Left hindlimb (tissue), 1 donor: ENCODE measurements at places on chromosomes 1 and 21.

DNA sequence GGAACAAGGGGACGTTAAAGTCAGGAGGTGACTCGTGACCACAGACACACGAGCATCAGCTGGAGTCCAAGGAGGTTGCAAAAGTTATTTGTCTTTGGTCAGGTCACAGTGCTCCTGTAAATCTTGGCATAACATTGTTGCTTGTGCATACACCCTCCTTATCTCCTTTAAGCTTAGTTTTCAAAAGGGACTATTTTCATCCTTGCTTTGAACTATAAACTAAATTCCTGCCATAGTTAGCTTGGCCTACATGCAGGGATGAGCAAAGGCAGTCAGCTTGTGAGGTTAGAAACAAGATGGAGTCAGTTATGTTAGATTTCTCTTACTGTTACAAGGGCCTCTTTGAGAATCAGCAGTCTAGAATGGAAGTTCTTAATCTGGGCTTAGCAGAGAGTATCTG lies 28.0 kb upstream of the FASLG start:
- no peak for DNase-seq

GRCh38 chr1:163970699-163971098 lies 588.3 kb upstream of the PBX1 start:
- no peak for DNase-seq

- DNase-seq, result no peak
These were observed 29.8 kb downstream of the DBT start for GRCh38 chr1:100219883-100220282.

GRCh38 chr21:46675595-46676280 lies 40.3 kb downstream of the PRMT2 start:
- no peak for DNase-seq

- no peak for DNase-seq
These were observed 70.4 kb downstream of the CHRM3 start for GRCh38 chr1:239456788-239457187.

- DNase-seq, result no peak
These were observed 2.0 kb downstream of the S100A6 start for GRCh38 chr1:153533689-153534201.

DNA sequence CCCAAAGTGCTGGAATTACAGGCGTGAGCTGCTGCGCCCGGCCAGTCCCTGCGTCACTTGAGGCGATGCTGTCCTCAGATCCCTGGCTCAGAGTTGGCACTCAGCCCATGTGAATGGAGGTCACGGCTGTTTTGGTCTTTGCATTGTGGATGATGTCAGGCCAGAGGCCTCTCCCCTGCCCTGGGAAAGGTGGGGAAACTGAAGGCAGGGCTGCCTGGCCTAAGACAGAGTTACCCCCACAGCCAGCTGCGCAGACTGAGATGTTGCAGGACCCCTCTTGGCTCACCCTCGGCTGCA lies 821 bp downstream of the MASP2 start:
- DNase-seq, result no peak

GRCh38 chr21:46159390-46159789 lies 4.0 kb upstream of the FTCD start:
- DNase-seq, result peak; percentile 15

DNA sequence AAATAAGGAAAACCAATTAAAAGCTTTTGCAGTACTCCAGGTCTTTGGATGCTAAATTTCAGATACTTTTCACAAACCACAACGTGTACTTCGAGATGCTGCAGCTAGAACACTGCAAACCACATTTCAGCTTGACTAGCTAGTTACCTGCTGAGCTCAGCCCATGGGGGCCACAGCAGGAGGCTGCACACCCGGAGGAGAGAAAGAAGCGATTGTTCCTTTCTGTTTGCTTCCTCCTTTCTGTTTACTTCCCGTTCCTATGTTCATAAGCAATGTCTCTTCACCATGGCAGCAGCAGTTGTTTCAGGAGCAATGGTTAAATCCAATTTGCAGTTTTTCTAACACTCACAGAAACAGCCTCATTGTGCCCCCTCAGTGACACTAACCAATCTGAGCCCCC lies 225.6 kb upstream of the FGGY start:
- no peak for DNase-seq

DNA sequence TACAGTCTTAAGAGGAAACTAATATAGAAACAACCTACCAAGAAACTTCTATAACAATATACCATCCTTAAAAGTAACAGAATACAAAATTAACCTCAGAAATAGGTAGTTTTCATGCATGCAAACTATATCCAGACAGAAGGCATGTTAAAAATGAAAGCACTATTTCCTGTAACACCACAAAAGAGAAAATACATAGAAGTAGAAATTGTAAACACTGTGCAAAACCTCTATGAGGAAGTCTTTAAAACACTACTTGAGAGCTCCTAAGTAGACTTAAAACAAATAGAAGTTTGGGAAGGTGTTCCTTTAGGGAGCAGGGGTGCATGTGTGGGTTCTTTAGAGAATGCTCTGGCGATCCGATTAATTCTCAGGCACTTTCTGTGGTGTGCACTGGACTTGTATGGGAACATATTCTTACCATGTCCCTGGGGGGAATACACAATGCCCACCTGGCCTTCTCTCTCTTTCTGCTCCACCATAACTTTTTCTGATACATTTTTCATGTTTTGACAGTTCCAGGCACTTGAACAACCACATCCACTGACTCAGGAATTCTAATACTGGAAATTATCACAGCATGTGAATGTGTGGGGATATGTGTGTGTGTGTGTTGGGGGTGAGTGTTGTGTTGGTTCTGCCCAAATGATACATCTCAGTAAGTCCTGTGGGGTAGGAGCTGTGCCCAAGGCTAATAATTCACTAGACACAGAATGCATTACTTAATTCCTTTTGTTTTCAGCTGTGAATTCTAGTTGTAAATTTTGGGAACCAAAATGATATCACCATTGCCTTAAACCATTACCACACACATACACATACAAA lies 866.3 kb upstream of the B3GALT2 start:
- no peak for DNase-seq

- no peak for DNase-seq
These were observed 237.0 kb downstream of the MRPL39 start for GRCh38 chr21:25370311-25370744.

DNA sequence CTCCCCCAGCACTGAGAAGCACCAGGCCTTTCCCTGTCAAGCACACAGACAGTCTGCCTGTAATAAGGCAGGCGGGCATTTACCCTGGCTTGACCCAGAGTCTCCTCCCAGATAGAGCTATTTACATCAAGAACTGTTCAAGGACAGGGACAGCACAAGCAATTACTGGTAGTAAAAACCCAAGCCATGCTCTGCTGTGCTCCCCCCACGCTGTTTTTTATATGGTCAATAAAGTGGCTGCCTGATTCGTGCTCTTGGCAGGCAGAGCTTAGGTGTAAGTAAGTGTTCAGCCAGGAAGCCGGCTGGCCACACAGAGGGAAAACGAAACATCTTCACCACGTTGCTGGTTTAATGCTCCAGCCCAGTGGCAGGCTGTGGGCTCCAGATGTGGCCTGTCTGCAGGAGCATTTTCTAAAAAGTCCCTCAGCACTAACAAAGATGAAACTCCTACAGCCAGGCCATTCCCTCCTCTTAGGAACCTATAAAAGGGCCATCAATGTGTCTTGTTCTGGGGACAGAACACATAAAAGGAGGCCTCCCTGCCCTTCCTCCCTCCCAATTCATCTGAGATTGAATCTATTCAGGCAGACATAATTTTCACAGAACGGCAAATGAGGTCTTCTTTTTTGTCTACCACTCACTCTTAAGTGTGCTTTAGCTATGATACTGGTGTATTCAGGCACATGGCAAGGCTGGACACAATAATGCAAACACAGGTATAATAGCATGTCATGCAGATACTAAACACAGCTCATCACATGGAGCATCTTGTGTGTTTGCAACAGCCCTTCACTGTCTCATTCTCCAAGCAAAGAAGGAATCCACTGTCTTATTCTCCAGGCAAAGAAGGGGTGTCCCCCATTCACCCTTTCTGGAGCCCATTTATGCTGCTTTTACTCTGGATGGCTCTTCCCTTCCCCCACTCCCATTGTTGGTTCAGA lies 378.9 kb downstream of the HHAT start:
- DNase-seq, result no peak

DNA sequence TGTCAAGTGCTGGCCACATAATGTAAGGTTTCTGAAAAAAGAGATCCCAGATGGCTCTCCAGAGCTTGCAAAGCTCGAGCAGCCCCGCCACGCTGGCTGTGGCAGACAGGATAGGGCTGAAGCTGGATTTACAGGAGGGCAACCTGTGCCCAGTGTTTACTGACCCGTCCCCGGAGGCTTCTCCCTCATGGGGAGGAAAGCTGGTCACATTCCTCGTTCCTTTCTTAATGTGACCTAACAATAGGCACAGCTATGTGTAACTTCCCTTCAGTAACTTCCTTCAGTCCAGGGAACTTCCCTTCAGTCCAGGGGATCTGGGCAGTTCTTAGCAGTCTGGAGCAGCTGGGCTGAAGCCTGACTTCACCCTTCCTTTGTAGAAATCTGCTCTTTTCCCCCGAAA lies 7.7 kb downstream of the SLFNL1 start:
- peak; percentile 55 for DNase-seq

- no peak for DNase-seq
These were observed 89.8 kb downstream of the SMYD3 start for GRCh38 chr1:246417152-246417812.
